ENCODE measurements at places on chromosomes 7 and 10.

- ATAC-seq: no peak
These were observed 9.1 kb downstream of the PON2 start for GRCh38 chr7:95425694-95426093.

- ATAC-seq: no peak
These were observed 58.9 kb downstream of the CALML3 start for GRCh38 chr10:5583525-5584175.

- no peak for ATAC-seq
These were observed 33.0 kb downstream of the STAM start for GRCh38 chr10:17676919-17677318.

GRCh38 chr10:119940487-119940886, 48.0 kb downstream of the SEC23IP start:
- ATAC-seq: no peak

GRCh38 chr7:130886438-130887135, 152.6 kb upstream of the KLF14 start:
- no peak for ATAC-seq

DNA sequence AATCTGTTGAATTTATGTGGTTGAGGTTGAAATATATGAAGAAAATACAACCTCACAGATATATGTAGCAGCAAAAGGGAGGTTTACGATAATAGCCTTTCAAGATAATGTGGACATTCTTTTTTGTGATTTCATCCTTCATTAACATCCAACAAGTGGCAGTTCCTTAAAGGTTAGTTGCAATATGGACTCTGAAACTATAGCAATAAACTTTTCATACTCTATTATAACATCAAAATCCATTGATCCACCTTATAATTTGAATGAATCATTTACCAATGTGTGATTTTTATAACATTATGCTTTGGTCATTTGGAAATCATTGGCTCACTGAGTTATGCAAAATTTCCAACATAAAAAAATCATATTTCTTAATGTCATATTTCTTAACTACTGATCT, 200.8 kb upstream of the CSTF2T start:
- ATAC-seq: no peak
